NCI-H1048 (cell line): ENCODE measurements at places on chromosomes 13 and 19.

DNA sequence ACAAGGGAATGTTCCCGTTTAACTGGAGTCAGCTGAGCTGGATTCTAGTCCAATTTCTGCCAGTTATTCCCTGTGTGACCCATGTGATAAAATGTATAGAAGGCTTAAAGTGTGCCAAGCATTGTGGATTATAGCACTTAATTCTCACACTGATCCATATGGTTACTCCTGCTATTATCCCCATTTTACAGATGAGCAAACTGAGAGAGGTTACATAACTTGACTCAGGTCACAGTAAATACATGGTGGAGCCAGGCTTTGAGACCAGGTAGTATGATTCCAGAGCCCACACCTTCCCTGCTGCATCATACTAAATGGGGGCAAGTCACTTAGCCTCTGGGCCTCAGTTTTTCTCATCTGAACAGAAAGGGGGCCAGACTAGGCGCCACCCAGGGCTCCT lies 2.0 kb upstream of the DHRS12 start:
- DNase-seq: no peak

GRCh38 chr19:57747472-57747807 lies 825 bp downstream of the ZNF776 start:
- no peak for DNase-seq

DNA sequence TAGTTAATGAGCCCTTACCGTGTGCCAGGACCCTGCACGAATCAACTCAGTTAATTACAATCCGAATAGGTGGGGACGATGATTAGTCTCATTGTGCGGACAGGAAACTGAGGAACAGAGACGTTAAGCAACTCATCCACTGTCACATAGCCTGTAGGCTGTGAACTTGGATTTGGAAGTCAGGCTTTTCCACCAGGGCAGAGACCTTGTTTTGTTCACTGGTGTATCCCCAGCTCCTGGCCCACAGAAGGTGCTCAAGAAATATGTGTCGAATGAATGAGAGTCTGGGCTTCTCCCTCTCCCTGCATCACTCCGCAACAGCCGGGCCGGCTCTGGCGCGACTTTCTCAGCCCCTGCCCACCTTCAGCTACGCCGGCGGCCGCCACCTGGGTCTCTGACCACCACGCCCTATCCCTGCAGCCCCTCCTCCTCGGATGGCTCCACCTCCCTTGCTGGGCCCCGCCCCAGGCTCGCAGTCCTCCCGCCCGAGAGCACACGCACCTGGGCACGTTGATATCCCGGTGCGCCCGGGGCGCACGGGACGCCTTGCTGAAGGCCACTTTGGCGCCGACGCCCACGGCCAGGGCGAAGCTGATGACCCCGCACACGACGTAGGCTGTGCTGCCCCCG lies 1.3 kb downstream of the SHISA7 start:
- no peak for DNase-seq

DNA sequence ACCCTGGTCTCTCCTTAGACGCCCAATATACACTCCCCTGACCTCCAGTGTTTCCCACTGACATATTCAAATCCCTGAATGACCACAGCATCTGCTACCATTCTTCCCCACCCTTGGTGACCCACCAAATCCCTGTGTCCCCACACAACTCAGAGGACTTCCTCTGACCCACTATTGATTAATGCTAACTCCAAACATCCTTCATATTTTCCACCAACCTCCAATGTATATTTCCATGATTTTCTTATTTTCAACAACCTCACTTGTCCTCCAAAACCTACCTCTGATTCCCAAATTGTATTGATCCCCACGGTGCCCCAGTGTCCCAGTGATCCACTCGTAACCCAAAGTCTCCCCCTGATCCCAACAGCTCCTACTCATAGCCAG lies 526 bp upstream of the DMWD start:
- DNase-seq: no peak

DNA sequence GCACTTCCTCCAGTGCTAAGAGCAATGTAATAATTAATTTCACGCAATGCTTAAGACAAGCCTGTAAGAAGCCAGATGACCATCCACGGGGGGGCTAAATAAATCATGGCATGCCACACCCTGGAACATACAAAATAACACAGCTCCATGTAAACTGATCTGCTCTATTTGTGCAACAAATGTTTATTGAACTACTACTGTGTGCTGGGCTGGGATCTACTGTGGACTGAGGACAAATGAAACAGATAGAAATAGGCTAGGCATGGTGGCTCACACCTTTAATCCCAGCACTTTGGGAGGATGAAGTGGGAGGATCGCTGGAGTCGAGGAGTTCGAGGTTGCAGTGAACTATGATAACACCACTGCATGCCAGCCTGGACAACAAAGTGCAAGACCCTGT lies 21.3 kb downstream of the TGFB1 start:
- no peak for DNase-seq

DNA sequence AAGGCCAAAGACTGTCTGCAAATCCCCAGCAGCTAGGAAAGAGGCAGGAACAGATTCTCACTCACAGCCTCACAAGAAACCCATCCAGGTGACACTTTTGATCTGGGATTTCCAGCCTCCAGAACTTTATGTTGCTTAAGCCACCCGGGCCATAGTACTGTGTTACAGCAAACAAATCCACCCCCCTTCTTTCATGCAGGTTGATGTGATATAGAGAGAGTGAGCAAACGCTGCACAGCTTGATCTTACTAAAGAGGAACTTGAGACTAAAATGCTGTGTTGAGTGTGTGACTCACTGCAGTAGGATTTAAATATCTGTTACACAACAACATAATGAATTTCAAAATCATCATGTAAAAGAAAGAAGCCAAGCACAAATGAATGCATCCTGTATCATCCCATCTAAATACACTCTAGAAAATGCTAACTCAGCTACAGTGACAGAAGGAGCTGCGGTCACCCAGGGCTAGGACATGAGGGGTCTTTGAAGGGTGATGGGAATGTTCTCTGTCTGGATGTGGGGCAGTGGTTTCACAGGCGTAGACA lies 32.2 kb downstream of the RCBTB2 start:
- no peak for DNase-seq

DNA sequence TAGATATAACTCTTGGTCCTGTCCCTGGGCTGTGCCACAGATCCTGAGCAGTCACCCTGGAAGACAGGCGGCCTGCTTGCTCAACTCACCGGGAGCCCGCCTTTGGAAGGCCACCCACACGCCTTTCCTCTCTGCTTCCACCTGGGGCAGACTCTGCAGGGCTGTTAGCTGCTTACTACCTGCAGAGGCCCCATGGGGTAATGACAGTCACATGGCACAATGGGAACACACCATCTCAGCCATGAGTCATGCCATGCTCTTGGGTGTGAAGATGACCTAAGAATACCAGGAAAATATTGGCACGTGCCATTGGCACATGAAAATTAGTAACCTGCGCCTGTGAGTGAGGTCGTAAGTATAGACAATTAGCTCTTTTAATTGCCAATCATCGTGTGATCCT lies 108.6 kb downstream of the COL4A2 start:
- DNase-seq: no peak

DNA sequence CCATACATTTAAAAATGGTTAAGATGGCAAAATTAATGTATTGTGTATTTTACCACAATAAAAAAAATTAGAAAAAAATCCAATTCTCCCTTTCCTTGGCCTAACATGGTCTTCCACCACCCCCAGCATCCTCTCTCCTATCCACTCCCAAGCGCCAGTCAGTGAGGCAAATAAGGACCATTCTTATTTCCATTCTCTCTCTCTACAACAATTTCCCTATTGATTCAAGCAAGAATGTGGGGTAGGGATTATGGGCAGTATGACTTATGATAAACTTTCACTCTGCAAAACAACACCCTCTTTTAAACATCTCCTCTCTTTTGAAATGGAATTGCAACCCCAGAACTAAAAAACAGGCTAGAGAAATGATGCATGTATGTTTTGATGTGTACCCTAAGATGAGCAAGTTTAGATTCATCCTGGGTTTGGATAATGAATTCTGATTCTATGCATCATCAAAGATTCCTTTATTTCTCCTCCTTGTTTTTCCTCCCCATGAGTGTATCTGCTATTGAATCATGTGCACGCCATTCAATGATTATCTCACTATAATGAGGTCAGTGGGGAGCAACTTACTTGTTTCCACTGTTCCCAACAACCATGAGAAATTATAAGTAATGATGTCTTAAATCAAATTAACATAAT lies 3.5 kb downstream of the STARD13 start:
- DNase-seq: no peak

DNA sequence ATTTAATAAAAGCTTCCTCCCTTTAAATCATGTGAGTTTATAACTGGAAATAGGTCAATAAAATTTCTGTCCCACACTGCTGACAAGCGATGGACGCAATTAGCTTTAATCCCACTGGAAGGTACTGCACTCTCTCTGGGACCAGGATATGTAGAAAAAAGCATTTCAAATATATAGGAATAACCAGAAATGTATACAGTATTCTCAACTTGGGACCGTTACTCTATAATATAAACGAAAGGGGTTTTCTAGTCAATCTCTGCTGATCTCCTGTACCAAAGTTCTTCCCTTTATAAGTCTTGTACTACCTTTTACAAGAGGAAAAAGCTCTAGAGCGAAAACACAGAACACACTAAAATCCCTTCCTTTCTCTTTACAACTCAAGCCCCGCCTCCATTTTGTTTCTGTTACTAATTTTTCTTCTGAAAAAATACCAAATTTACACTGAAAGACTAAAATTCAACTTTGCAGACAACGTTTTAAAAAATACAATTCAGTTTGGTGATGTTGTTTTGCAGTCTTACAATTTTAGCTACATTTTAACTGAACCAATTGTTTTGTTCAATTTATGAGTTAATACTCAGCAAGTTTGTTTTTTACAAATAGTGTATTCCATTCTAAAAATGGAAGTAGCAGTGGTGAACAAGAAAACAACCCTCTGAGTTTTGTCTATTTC lies 1.7 kb upstream of the USPL1 start:
- DNase-seq: no peak
